ENCODE measurements at places on chromosomes 2 and 18.

GRCh38 chr2:226756131-226756530, 43.5 kb downstream of the IRS1 start:
- DNase-seq: no peak

- no peak for DNase-seq
Observed at GRCh38 chr18:23071285-23071684, 64.0 kb upstream of the CABLES1 start.

GRCh38 chr2:181407171-181407570, 50.0 kb upstream of the ITGA4 start:
- no peak for DNase-seq

- no peak for DNase-seq
Observed at GRCh38 chr18:34604591-34604990, 105.5 kb upstream of the DTNA start.

GRCh38 chr2:184444217-184444616, 154.1 kb upstream of the ZNF804A start:
- DNase-seq: no peak

DNA sequence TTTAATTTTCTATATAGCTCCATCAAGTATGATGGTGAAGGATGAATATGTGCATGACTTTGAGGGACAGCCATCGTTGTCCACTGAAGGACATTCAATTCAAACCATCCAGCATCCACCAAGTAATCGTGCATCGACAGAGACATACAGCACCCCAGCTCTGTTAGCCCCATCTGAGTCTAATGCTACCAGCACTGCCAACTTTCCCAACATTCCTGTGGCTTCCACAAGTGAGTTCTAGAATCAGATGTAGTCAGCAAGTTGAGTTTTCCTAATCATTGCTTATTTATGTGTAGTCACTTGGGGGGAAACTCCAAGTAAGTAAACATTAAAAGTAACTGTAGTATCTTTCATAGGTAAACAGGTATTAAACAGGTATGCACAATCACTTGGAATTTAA, 24.8 kb downstream of the SMAD4 start:
- DNase-seq: no peak

DNA sequence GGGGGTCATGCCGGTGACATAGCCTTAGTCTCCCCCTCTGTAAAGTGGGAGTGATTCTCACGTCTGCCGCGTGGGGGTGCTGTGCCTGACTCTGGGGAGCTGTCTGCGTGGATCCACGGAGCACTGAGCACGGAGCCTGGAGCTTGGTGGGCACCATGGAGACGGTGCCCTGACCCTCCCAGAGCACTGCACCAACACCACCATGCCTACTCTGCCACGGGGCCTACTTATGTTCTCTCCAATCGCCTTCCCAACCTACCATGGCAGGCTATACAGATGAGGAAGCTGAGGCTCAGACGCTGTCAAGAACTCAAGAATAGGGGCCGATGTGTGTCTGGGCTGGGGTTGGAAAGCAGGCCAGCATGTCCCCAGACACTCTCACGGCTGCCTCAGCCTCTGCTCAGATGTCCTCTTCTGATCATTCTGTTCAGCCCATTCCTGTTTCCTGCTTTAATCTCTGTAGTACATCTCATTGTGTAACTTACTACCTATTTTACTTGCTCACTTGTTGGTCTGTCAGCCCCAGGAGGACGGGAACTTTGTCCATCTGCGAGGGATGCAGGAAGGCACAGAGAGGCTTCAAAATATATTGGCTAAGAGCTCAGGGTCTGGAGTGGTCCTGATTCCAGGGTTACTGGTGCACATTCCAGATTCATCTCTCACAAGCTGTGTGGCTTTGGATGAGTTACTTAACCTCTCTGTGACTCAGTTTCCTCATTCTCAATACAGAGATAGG, 168.1 kb upstream of the HS6ST1 start:
- DNase-seq: no peak

DNA sequence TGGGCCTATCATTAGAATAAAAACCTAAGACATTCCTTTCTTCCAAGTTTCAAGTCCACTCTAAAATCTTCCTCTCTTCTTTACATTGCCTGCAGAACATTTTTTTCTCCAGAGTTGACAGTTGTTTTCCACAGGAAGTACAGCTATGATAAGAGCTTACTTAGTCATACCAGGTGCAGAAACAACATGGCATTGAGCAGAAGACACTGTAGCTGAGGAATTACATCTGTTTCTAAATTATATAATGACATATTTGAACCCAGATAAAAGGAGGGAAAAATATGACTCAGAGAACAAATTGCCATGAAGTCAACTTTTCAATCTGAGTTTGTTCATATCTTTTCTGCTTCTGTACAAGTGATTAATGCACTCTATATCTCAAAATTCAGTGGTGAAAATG, 30.2 kb downstream of the CMPK2 start:
- DNase-seq: no peak

DNA sequence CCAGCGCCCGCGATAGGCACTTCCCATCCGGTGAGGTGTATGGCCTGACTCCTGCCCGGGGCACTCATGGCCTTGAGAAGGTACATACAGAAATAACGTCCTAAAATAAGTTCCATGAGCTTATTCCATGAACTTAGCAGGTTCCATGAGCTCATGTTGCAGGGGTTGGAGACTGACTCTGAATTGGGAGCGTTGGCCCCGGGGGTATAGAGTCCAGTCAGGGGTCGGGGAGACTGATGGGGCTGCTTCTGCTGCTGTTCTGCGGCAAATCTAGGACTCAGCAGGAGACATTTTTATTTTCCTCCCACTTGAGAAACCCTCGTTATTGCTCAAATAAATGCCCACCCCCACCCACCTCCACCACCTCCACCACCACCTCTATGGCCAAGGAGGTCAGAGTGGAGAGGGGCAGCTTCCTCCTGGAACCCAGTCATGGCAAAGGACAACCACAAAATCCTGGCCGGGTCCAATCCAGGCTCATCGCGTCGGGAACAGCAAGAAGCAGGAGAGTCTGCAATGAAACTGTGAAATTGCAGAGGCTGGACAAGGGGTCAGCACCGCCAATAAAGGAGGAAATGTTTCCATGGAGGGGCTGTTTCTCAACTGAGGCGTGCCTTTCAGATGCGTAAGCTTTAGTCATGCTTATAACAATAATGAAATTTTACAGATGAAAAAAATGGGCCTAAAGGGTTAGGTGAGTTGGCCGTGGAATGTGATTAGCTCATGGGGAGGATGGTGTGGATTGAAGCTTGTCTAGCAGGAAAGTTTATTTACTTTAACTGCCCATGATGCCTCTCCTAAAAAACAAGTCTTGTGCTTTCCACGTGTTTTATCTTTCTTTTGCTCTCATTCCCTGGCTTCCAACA, 136.6 kb upstream of the ALKAL2 start:
- no peak for DNase-seq

GRCh38 chr2:27779417-27780055, 8.0 kb downstream of the MRPL33 start:
- no peak for DNase-seq

DNA sequence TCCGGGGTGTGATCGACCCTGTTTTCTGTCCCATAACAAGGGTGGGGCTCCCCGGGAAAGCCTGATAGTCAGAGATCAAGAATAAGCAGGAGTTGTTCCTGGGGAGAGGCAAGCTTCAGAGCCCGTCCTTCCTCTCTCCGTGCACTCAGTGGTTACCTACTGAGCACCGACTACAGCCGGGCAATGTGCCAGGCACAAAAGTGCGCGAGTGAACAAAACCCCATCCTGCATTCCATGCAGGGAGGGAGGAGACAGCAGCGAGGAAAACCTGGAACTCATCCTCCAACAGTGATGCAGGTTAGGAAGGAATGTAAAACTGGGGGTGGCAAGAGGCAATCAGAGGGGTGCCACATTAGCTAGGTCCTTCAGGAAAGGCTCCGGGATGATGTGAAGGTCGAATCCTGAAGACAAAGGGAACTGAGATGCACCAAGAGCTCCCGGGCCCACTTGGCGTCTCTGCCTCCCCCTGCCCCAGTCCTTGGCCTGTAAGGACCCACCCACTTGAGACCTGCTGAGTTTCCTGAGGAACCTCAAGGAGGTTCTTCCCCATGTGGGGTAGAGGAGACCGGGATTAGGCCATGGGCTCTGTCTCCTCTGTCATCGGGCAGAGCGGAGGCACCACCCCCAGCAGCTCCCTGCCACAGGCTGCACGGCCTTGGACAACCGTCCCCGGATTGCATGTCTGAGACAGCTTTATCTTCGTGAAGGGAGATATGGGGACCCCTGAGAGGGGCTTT, 198.2 kb downstream of the NDUFA10 start:
- no peak for DNase-seq

DNA sequence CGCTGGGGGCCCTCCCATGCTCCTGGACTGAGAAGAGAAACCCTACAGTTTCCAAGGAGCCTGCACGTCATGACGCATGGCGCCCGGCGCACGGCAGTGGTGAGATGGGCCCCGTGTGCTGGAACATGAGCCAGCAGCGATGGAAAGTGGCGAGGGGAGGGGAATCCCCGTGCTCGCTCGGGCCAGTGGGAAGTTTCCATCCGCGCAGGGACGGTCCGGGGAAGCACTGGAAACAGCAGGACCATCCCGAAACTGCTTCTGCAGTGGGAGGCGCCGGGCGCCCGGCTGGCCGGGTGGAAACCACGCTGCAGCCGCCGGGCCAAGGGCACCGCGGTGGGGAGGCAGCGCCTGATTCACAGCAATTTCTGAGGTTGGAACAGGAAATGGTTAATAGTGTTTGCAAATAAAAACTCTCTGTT, 4.9 kb upstream of the PDCD1 start:
- DNase-seq: no peak

DNA sequence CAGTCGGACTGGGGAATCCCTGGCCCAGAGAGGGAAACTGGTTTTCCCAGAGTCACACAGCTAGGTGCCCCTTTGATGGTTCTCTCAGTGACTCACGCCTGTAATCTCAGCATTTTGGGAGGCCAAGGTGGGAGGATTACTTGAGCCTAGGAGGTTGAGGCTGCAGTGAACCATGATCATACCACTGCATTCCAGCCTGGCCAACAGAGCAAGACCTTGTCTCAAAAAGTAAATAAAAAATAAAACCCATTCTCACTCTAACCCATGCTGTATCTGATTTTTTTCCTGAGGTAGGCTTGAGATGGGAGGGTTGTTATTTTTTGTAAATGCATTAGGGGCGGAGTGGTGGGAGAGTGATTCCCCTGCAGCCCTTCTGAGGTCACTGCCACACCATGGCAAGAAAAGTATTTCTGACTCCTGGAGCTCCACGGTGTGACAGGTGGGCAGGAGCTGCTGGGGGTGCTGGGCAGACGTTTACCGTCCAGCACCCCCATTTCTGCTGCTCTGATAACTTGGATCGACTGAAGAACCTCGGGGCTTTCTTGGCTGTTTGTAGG, 60.3 kb downstream of the HPCAL1 start:
- no peak for DNase-seq

- DNase-seq: no peak
Observed at GRCh38 chr2:84238907-84239306, 220.2 kb downstream of the SUCLG1 start.

GRCh38 chr2:37117566-37117965, 33.2 kb downstream of the GPATCH11 start:
- no peak for DNase-seq

GRCh38 chr18:80010551-80010906, 22.2 kb upstream of the TXNL4A start:
- DNase-seq: no peak

- DNase-seq: no peak
Observed at GRCh38 chr2:99259465-99259864, 4.0 kb upstream of the LYG2 start.

GRCh38 chr2:227862227-227862740, 9.1 kb upstream of the DAW1 start:
- DNase-seq: no peak

- DNase-seq: no peak
Observed at GRCh38 chr2:157905092-157905491, 29.0 kb upstream of the ACVR1 start.

DNA sequence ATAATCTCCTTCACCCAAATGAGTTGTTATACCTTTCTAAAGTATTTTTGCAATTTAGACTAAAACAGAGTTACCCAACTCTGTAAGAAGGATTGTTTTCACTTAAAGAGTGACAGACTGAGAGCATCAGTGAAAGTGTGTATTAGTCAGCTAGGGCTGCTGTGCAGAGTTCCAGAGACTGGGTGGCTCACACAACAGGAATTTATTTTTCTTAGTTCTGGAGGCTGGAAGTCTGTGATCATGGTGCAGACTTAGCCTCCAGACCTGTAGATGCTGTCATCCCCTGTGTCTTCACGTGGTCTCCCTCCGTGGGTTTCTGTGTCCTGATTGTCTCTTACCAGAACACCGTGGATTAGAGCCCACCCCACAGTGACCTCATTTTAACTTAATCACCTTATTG, 40.0 kb downstream of the BCL2L11 start:
- no peak for DNase-seq

DNA sequence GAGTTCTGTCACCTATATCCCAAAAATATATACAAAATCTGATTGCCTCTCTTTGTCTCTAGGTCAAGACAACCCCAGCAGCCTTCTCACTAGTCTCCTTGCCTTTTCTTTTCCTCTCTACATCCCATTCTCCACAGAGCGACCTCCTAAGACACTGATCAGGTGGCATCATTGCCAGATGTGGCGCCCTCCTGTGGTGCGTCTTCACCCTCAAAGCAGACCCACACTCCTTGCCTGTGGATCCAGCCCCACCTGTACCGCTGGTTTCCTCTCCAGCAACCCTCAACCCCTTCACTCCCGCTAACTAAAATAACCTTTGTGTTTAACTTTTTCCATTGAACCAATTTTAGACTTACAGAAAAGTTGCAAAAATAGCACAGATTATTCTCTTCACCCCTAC, 273.3 kb downstream of the GLI2 start:
- no peak for DNase-seq

DNA sequence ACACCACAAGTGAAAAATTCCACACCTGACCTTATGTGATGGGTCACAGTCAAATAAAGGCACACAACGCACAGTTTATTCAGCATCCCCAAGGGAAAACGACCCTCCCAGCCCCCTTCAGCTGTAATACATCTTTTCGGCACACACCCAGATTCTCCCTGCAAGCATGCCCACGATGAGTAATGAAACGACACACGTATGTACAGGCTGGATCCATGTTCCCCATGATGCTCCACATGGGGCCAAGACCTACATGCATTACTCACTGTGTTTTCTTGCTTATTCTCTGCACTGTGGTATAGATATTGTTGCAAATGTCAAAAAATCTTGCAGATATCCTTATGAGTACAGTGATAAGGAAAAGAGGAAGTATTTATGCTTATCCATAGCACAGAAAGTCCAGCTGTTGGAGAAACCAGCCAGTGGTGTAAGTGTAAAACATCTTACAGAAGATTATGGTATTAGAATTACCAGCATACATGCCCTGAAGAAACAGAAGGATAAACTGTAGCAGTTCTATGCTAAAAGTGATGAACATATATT, 32.5 kb upstream of the SGPP2 start:
- DNase-seq: no peak
